IPS DF 19.7 (cell line): ENCODE measurements at places on chromosomes 6 and 20.

DNA sequence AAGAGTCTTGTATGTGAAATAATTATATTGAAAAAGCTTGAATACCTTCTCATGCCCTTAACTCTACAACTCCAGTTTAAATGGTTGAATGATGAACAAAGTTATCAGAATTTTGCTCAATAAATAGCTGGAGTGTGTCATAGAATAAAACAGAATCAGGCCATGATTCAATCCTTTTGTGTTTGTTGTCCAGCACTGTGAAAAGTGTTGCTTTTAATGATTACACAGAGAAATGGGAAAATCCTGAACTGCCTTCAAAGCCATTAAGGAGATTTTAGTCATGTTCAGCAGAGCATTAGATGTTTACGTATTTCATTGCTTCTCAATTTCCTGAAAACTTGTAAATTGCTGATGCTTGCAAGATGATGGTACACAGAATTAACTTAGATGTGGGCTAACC lies 262.9 kb upstream of the BTBD3 start:
- no peak for DNase-seq

GRCh38 chr20:31595654-31596411 lies 9.3 kb upstream of the ID1 start:
- peak; percentile 94 for DNase-seq

DNA sequence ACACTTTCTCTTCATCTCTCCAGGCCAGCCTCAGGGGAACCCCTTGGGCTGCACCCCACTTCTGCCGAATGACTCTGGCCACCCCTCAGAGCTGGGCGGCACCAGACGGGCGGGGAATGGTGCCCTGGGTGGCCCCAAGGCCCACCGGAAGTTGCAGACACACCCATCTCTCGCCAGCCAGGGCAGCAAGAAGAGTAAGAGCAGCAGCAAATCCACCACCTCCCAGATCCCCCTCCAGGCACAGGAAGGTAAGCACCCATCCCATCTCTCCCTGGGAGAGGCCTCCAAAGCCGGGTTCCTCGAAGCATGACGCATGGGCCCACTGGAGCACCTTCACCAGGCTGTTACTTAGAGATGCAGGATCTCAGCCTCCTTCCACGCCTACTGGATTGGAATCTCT lies 11.3 kb downstream of the MDFI start:
- no peak for DNase-seq

DNA sequence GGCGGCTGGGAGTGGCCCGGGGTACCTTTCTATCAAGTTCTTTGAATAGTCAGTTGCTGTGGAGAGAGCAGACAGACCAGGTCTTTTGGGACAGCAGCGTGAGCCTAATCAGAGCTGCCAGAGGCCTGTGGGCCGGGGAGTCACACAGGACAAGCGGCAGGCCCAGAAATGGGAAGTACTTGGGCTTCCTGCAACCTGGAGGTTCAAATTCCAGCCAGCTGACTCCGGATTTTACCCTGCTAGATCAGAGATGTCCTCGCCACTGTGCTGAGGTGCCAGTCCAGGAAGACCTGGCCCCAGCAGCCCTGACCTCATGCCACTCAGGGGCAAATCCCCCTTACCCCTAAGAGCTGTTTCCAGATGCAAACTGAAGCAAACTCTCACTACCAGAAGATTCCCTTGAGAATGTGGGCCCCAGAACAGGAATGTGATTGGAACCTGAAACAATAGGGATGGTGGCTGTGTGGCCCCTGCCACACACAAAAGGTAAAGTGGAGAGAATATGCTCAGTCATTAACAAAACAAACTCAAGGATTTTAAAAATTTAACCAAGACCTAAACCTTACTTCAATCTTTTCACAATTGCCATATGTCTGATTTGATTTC lies 9.7 kb downstream of the BEND3 start:
- DNase-seq: no peak

DNA sequence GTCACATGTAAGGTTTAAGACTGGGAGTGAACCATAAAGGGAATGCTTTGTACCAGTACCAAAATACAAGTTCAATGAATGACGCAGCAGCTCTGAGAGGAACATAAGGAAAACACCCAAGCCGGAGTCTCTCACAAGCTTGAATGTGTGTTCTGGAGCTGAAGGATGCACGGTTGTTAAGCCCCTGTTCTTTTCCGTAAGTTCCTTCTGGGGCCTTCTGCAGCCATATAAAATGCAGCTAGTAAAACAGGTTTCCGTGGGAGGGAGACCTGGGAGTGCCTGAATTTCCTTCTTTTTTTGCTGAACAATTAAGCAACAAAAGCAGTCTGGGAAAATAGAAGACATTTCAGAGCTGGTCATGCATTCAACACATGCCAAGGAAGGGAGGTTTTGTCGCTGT lies 73.2 kb upstream of the JAG1 start:
- DNase-seq: no peak

- no peak for DNase-seq
Observed at GRCh38 chr6:164379795-164380194, 929.6 kb downstream of the C6orf118 start.

DNA sequence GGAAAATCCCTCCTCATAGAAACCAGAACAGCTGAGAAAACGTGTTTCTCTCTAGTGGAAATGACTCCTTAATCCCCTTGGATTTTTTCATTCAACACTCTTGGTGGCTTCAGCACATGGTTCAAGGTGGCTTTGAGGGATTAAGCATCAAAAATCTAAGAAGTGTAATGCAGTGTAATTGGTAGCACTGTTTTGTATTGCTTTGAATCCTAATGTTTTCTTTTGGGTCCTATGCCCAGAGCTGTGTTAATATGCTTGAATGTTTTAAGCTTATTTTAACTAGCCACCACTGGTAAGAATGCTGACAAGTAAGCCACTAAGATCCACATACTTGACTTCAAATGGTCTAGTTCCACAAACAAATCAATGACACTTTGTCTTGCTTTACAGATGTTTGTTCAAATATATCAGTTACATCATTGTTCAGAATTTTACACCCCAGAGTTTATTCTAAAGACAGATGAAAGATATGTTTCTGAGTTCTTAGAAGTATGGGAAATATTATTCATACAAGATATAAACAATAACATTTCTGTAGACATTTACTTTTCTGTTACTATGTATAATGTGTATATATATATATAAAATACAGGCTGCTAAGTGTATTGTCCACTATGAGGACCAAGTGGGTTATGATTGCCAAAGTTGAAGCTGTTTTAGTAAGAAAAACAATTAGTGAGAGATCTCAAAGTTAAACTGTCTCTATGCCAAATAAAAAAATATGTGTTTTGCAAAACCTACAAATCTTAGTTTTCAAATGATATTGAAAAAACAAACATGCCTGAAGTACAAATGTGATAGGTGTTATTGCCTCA lies 220.8 kb downstream of the OGFRL1 start:
- DNase-seq: no peak

DNA sequence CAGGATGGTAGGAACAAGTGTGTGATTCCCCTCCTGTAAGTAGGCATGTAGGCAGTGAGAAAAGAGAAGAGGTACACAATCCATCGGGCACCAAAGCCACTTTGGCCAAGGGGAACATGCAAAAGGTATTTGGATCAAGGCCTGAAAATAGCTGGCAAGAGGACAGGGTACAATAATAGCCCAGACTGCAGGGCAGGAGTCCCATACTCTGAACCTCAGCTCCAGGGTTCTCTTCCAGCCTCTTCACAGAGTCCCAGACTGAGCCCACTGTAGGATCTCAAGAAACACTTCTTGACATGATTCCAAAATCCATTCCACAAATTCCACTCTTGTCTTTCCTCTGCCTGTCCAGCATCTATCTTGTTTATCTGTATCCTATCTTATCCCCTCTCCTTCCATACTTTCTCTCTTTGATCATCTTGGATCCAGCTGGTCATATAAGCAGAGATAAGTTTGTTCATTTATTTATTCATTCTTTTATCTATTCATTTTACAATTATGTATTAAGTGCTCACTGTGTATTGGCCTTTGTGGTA lies 19.7 kb downstream of the ACSS2 start:
- no peak for DNase-seq

DNA sequence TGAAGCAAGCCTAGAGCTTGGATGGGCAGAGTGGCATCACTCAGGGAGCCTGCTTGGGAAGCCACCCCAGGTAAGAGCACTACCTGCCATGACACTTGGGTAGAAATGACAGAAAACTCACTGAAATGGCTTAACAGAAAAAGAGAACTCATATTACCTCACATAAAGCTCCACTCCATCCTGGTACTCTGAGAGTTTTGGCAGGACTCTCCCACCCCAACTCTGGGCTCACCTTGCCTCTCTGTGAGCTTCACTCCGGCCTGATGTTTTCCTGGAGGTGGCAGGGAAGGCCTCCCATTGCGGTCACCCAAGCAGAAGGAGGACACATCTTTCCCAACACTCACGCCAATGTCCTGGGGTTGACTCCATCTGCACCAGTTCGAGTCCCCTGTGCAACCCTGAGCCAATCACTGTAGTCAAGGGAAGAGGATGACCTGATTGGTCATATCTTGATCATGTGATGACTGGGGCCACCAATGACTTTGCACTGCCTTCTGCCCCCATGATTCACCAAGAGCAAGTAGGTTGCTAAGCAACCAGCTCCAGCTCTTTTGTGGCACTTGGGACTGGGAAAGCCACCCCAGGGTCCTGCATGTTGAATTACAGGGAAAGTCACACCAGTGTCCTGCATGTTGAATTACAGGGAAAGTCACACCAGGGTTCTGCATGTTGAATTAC lies 446.1 kb upstream of the SULF2 start:
- DNase-seq: no peak

DNA sequence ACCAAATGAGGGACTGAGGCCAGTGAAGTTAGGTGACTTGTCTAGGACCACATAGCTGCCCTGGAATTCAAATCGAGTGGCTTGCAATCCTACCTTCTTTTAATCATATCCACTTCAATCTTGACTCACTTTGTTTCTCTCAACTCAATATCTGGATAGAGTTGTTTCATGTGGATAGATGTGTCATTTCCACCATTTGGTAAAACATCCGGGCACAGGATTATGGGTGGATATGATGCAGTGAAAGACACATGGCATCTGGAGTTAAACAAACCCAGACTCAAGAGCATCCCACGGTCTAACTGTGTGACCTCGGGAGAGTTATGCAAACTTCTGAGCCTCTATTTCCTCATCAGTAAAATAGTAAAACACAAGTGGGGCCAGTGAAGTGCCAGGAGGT lies 103.6 kb upstream of the CNKSR3 start:
- DNase-seq: no peak

DNA sequence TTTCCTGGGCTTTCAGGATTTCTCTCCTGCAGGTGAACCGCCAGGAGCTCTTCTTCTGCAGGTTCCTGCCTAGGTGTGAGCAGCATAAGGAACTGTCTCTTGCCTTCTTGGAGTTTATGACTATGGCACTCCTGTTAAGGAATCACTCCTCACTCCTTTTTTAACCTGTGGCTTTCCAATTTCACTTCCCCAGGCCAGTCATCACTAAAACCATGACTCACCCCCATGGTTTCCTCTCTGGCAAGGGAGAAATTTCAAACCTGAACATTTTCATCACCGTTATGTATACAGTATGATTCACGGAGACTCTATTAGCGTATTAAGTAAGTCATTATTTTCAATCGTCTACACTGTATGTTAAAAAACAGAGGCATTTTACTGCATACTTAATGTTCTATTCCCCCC lies 78.2 kb upstream of the ARID1B start:
- DNase-seq: no peak

DNA sequence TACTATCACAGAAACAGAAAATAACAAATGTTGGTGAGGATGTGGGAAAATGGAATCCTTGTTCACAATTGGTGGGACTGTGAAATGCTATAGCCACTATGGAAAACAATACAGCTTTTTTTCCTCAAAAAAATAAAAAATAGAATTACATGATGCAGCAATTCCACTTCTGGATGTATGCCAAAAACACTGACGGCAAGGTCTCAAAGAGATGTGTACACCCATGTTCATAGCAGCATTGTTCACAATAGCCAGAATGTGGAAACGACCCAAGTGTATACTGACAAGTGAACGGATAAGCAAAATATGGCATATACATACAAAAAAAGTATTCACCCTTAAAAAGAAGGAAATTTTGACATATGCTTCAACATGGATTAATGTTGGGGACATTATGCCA lies 213.4 kb downstream of the KHDC1L start:
- DNase-seq: no peak

GRCh38 chr6:163991321-163991720 lies 576.8 kb downstream of the QKI start:
- DNase-seq: no peak

GRCh38 chr20:5870568-5870981 lies 79.8 kb downstream of the TRMT6 start:
- no peak for DNase-seq

- DNase-seq: no peak
Observed at GRCh38 chr6:27726619-27727023, 185.6 kb downstream of the OR2B2 start.

GRCh38 chr20:20371681-20372080 lies 3.8 kb downstream of the INSM1 start:
- no peak for DNase-seq

DNA sequence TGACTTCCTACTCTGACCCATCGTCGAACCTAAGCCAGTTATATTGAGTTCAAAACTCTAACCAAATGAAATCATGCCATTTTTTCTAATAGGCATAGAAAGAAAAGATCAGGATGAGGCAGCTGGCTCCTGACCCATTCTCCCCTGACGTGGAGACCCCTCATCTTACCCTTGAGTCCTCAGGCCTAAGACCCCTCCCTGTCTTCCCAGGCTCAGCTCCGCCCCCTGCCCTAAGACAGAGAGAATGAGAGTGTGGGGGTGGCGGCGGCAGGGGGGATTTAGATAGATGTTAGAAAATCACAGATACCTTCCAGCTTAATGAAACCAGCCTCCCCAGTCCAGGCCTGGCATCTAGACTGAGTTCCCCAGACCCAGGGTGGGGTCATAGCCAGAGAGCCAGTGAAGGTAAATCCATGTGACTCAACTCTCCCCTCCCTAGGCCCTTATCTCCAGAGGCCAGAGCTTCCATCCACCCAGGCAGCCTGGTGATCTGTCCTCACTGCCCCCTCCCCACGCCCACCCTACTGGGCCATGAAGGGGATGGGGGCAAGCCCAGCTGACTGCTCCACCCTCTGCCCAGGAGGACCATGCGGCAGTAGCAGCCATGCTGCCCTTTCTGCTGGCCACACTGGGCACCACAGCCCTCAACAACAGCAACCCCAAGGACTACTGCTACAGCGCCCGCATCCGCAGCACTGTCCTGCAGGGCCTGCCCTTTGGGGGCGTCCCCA lies 6.8 kb downstream of the TMEM63B start:
- DNase-seq: no peak

DNA sequence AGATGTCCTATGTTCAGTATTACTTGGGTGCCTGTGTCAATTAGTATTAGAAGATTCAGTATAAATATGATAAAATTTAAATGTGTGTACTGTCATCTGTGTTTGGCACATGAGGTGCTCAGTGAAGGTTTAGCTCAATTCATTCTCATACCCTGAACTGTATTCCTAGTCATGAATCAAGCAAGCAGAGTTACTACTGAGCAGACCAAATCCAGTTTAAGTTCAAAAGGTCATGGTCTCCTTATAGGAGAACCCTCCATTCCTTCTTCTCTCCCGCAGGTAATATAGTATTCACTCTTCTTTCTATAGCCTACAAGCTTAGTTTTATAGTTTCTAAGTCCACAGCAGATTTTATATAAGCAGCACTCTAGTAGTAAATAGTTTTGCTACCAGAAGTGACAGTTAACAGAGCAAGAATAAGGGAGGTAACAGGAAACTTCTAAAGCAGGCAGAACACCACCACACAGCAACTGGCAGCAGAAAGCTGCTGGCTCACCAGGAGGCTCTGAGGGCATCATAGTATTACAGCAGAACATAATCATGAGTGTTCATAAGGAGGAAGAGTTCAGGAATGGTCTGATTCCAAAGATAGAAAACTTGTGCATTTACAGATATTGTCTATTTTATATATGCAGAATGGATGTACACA lies 133.2 kb downstream of the SLC16A10 start:
- DNase-seq: no peak

- DNase-seq: no peak
Observed at GRCh38 chr20:34363465-34364222, 571 bp downstream of the ITCH start.
